CD4-positive, CD25-positive, alpha-beta regulatory T cell (primary cell): ENCODE measurements at places on chromosomes 3 and 15.

DNA sequence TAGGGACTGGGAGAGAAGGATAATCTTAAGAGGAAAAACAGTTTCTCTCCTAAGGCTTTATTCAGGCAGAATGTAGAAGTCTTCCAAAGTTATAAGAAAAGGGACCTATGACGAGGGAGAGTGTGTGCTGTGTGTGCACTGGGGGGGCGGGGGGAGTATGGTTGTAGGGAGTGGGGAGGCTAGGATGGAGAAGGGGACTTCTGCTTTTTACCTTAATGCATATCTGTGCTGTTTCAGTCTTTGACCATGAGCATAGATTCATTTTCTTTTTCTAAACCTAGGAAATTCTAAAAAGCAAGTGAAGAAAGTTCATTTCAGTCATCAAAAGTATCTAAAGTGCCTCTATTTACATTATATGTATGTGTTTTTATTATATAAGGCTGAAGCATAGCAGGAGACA is 52.6 kb upstream of the RASA2 start:
- no peak for DNase-seq

DNA sequence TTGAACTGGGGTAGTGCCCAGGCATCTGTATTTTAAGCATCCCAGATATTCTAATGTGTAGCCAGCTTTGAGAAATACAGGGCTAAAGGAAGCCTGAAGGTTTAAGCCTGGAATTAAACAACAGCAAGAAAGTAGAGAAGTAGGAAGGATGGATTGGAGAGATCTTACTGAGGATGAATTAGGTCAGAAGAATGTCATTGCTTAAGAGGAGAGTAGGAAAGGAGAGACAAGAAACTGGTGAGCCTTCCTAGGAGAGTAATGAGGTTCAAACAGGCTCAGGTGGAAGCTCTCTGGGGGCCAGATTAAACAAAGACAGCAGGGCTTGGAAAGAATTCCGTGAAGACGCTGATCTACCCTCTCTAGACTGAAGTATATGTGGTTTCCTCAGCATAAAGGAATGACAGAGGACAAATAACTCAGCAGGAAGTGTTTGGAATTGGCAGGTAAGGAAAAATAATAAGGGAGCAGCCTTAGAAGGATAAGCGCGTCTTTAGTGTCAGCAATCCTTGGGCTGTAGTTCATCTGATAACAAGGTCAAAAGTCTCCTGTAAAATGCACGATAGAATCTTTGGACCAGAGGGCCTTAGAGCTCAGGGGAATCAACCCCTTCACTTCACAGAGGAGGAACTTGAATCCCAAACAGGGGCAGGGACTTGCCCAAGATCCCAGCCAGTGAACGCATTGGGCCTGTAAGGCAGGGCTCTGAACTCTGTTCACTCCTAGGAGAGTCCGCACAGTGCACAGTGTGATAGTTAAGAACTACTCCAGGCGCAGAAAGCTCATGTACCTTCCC is 90.9 kb downstream of the TP63 start:
- no peak for DNase-seq

GRCh38 chr3:74273091-74273490 is 341.4 kb downstream of the CNTN3 start:
- no peak for DNase-seq

- no peak for DNase-seq
These were observed 1.7 kb downstream of the RAB11A start for GRCh38 chr15:65870889-65871533.

- DNase-seq, result no peak
These were observed 12.4 kb downstream of the POPDC2 start for GRCh38 chr3:119647843-119648575.

- DNase-seq, result no peak
These were observed 92.4 kb upstream of the TSC22D2 start for GRCh38 chr3:150315721-150316120.
